Kasumi-1 (cell line): ENCODE measurements at places on chromosomes 1 and 21.

GRCh38 chr1:68046423-68046822 lies 4.0 kb downstream of the DIRAS3 start:
- DNase-seq = no peak

- no peak for DNase-seq
Measured at GRCh38 chr21:34528131-34528561, 16.1 kb upstream of the KCNE1 start.

- DNase-seq = no peak
Measured at GRCh38 chr1:30804822-30805221, 47.2 kb upstream of the LAPTM5 start.

DNA sequence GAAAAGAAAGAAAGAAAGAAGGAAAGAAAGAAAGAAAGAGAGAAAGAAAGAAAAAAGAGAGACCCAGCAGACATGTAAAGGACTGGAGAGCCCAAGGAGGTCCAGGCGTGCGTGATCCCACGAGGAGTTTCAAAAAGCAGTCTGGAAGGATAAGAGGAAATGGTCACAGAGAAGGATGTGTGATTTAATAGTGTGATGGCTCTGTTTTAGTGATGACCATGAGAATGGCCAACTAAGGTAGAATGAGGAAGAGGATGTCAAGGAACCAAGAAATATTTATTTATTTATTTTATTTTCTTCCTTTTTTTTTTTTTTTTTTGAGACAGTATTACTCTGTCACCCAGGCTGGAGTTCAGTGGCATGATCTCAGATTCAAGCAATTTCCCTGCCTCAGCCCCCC lies 25.5 kb downstream of the PTGS2 start:
- no peak for DNase-seq

DNA sequence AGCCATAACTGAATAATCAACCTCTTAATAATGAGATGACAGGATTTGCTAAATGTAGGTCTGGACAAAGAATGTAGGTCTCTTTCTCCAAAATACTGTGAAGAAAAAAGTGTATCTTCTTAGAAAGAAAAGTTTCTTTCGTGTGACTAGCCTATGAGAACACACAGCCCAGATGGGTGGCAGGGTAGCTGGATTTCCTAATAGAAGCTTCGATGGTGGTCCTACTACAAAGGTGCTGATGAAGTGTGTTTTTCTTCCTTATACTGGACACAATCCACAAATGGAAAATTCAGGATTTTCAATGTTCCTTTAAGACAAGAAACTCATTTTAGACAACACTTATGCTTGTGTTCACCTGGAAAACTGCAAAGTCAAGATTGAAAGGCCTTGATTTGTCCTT lies 90.2 kb upstream of the ZNHIT6 start:
- DNase-seq = no peak

DNA sequence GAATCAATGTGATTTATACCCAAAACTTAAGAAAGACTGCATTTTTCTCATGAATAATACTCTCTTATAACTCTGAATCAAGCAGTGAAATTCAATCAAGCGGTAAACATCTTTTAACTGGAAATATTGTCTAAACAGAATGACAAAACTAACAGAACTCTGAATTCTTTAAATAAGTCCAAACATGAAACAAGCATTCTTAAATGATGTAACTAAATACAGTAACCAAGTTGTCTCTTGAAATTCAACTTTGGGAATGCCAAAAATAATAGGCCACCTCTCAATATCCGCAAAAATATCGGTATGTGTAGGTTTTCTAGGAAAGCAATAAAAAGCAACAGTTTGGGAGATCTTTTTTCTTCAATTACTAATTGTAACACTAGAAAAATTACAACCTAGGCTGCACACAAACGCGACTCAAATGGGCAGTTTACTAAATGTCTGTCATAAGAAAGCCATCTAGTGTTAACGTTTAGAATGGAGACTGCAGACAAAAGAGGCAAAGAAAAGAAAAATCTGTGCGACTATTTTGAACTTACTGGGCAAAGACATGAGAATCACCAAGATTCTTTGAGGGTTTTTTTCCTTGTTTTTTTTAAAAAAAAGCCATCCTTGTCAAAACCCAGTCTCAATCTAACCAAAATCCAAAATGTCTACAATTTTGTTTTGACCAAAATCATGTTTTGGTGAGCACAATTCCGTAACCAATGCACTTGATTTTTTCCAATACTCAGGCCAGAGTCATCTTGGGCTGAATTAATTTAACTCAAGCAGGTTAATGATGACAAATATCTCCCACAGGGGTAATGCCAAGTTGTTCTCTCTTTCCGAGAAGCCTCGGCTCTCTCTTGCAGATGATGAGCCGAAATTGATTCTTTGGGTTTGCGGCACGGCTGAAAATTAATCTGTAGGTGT lies 1.3 kb downstream of the SIPA1L2 start:
- DNase-seq = peak; percentile 85

DNA sequence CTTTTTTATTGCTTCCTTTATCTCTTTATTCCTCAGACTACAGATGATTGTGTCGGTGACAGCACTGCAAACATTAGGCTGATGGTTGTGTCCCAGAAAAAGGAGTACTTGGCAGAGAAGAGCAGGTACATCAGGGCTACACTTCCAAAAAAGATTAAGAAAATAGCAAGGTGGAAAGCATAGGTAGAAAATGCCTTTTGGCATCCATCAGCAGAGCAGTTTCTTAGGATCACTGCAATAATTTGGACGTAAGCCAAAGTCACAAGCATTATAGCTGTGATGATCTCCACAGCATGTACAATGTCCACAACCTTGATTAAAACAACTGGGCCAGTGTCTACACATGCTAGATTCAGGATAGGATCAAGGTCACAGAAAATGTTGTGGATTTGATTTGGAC lies 5.9 kb downstream of the OR6K2 start:
- no peak for DNase-seq

DNA sequence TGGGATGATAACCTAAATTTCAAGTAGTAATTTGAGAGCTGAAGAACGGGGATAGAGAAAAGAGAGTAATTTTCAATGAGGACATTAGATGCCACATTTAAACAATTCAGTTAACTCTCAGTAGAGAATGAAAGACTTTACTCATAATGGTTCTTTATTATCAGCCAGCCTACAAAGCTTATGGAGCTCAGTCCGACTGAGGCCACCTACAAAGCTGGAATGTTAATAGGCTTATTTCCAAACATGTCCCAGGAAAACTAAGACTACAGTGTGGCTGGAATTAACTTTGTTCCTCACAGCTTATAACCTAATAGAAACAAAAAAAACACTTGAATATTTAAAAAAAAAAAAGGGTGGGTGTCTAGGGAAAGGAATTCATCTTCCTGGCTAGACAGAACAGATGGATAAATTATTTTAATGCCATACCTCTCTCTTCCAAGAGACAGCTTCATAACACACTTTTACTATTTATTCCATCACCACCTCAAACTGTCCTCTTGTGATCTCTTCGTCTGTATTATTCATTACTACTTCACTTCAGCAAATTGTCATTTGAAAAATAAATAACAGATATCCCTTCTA lies 9.8 kb downstream of the SLC19A2 start:
- no peak for DNase-seq

GRCh38 chr1:192615055-192615454 lies 20.9 kb upstream of the RGS13 start:
- no peak for DNase-seq

DNA sequence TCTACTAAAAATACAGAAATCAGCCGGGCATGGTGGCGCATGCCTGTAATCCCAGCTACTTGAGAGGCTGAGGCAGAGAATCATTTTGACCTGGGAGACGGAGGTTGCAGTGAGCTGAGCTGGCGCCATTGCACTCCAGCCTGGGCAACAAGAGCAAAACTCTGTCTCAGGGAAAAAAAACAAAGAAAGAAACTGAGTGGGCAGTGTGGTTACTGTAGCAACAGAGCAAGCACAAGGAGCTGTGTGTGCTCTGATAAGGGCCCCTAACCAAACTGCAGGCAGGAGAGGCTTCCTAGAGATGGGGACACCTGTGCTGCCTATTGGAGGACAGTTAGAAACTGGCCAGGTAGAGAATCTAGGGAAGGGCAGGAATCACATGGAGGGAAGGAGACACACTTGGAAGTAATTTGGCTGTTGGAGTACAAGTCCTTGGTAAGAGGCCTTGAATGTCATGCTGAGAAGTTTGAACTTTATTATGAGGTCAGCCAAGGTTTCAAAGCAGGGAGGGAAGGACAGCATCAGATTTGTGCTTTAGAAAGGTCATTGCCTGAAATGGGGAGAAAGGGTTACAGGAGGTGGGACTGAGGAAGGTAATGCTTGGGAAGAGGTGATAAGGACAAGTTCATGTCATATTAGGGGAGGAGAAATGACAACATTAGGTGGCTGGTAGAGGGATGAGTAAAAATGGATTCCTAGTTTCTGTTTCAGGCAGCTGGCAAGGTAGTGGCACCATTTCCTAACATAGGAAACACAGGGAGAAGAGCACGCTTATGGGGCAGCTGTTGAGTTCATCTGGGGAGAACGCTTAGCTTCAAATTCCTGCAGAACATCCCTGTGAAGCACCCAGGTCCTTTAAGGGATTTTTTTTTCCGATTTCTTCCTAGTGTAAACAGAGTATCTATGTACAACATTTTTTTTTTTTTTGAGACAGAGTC lies 69.2 kb upstream of the ARTN start:
- no peak for DNase-seq

DNA sequence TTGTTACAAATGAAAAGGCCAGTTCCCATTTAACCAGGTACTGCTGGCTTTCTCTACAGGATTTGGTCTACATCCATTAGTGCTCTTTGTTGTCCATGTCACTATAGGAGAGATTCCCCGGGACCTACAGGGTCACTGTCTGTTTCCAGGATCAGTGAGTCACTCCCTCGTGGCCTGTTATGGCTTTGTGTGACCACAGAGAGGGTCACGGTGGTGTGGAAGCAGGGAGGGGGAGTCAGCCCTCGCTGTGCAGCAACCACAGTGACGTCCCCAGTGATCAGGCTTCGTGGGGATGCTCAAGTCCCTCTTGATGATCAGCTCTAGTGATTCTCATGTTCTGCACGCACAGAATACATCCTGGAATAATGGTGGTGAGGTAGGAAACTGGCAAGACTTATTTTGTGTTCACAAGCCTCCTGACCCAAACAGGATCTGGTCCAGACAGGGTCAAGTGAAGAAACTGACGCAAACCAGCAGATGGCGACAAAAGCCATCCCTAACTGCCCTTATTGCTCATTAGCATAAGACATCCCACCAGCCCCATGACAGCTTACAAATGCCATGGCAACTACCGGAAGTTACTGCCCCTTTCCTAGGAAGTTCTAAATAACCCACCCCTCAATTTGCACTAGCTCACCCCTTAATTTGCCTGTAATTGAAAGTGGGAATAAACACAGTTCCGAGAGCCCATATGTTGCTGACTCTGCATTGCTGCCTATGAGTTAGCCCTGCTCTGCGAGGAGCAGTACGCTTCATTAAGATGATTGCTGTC lies 98.5 kb downstream of the DISC1 start:
- DNase-seq = peak; percentile 70

GRCh38 chr1:228465571-228466146 lies 21.5 kb upstream of the RNF187 start:
- DNase-seq = no peak

DNA sequence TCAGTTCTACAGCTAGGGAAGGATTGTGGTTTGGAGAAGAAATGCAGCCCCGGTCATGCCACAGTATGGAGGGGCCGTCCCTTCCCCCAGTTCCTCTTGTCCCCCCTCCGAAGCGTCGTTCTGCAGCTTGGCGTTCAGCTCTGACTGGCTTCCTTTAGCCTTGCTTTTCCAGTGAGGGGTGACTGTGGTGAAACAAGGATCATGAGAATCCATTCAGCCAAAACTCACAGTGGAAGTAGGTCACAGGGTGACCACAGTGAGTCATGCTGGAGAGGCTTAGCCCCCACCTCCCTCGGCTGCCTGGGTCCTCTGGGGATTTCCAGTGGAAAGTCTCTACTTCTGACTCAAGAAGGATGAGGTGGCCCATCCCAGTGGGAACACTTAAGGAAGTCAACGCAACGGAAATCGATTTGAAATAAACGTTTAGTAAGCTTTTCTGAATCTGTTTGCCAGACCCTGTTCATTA lies 37.3 kb upstream of the COL6A2 start:
- no peak for DNase-seq

GRCh38 chr21:26443291-26443690 lies 129.8 kb downstream of the CYYR1 start:
- DNase-seq = no peak

- DNase-seq = no peak
Measured at GRCh38 chr1:94527447-94528031, 14.0 kb downstream of the F3 start.

- DNase-seq = no peak
Measured at GRCh38 chr1:175192111-175192629, 406 bp downstream of the KIAA0040 start.

DNA sequence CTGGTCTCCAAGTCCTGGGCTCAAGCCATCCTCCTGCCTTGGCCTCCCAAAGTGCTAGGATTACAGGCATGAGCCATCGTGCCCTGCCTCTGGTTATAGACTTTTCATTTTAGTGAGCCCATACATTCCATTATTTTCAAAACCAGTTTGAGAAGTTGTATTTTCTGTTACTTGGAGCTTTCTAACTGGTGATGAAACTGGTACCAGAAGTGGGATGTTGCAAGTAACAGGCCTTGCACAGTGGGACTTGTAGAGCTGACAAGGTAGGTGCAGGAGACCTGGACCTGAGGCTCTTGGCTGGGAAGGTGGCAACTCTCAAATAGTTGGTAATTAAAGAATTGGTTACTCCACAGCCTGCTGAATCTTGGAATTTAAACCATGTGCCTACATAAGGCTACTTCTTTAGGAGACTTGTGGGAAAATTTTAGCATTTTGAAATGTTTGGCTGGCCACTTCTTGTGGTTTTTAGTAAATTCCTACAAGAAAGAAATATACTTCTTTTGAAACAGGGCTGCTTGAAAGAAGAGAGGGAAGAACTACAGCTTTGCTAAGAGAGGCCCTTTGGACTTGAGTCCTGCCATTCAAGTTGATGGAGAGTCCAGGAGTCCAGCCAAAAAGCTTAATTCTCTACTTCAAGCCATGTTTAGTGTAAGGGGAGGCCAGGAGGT lies 9.8 kb upstream of the ALPL start:
- no peak for DNase-seq

- peak; percentile 72 for DNase-seq
Measured at GRCh38 chr1:200925831-200926230, 31.1 kb downstream of the INAVA start.

DNA sequence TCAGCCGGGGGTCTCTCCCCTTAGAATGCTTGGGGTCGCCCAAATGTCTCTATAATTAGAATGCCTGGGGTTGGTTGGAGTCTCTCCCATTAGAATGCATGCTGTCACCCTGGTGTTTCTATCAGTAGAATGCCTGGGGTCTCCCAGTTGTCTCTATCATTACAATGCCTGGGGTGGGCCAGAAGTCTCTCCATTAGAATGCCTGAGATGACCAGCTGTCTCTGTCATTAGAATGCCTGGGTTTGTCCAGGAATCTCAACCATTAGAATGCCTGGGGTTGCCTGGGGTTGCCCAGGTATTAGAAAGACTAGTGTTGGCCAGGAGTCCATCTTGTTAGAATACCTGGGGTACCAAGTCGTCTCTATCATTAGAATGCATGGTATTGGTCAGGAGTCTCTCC lies 51.6 kb downstream of the RNF187 start:
- no peak for DNase-seq

GRCh38 chr1:19468397-19468956 lies 16.9 kb downstream of the CAPZB start:
- DNase-seq = peak; percentile 88
